ENCODE measurements at places on chromosomes 13 and 19.
A peak's percentile ranks its signal among the peaks of the same experiment; 100 is the strongest.

GRCh38 chr13:24630851-24631620, 49.2 kb upstream of the ATP12A start:
- no peak for DNase-seq

DNA sequence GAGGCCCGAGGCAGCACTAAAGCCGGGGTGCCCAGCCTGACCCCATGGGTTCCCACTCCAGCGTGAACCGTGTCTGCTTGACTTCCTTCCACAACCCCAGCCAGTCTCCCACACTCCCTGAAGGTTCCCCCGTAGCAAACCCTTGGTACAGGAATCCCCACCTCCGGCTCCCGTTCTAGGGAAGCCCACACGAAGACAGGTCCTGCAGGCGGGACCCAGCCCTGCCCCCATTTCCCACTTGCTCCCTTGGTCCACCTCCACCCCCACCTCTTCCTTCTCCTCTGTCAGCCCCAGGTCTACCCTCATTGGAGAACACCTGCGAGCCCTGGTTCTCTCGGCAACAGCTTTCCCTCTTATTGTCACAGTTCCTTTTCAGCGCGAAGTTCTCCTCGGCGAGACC, 23.9 kb downstream of the C19orf81 start:
- DNase-seq, result no peak

DNA sequence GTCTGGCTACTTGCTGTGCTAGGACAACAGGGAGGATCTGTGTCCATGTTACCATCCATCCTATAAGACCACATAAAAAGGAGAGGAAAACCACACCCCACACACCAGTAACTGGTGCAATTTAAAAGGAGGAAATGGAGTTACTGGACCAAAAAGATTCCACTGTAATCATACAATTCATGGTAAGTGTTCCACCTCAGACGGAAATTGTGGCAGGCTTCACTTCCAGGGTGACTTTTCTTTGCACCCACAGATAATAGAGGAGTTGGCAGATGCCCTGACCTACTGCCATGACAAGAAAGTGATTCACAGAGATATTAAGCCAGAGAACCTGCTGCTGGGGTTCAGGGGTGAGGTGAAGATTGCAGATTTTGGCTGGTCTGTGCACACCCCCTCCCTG, 2.4 kb downstream of the AURKC start:
- DNase-seq, result no peak

DNA sequence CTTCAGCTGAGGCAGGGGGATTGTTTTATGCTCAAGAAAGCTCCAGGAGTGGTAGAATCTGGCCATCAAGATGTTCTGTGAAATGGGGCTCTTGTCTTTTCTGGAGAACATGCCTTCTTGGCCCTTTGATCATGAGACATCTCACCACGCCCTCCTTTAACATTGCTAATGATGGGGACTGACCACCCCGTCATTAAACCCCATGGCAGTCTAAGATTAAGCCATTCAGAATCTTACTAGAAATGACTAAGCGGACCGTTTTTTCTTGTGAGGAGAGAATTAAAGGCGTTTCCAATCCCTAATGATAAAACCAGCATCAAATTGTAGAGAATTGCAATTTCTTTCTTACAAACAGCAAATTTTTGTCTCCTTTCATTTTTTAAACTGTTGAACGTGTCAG, 89.4 kb downstream of the COL4A2 start:
- DNase-seq, result no peak

- DNase-seq, result no peak
Measured at GRCh38 chr13:112346899-112347229, 29.3 kb upstream of the SPACA7 start.

DNA sequence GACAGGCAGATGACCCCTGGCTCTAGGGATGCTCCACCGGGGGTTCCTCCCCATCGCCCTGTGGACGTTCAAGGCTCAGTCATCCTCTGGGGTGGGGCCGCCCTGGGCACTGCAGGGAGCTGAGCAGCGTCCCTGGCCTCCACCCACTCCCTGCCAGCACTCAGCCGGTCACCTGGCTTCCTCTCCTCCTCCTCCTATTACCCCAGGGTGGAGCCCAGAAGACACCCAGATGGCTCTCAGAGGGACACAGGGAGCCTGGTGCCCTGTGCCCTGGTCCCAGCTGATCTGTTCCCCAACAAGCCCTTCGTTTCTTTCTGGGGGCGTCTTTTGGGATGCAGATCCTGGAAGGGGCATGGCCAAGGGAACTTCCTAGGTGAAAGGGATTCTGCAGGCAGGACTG, 3.7 kb upstream of the MKNK2 start:
- no peak for DNase-seq

DNA sequence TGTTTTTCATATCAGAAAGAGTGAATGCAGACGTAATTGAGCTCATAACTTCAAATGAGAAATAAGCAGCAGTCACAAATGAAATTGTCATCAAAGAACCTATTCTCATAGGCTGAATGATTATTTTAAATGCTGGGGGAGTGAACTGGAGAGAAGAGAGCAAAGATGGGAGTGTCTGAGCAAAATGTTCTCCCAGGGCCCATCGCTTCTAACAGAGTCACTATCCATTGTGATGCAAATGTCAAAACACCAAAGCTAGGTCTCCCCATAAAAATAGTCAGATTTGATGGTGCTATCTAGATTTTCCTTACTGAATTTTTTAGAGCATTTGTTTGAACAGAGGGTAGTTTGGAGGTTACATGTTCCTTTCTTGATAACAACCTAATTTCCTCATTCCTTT, 278.7 kb downstream of the PCDH9 start:
- no peak for DNase-seq

GRCh38 chr19:55368701-55369563, 1.3 kb downstream of the IL11 start:
- DNase-seq, result no peak

DNA sequence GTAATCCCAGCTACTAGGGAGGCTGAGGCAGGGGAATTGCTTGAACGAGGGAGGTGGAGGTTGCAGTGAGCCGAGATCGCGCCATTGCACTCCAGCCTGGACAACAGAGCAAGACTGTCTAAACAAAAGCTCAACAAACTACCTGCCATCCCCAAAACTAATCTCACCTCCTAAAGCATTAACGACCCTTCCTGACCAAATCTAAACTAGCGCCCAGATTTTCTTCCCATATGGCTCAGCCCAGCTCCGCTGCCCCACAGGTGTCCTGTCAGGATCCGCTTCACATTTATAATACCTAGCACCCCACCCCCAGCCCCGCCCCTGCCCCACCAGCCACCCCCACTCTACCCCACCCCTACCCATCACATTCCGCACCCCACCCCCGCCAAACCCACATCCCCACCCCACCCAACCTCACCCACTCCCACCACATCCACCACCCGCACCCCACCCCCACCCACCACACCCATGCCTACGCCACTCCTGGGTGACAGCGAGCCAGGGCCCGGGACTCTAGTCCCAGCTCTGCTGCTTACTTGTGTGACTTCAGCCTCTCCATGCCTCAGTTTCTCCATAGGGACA, 599 bp downstream of the C19orf12 start:
- no peak for DNase-seq

GRCh38 chr13:101869553-101869952, 417.1 kb downstream of the ITGBL1 start:
- DNase-seq, result no peak

DNA sequence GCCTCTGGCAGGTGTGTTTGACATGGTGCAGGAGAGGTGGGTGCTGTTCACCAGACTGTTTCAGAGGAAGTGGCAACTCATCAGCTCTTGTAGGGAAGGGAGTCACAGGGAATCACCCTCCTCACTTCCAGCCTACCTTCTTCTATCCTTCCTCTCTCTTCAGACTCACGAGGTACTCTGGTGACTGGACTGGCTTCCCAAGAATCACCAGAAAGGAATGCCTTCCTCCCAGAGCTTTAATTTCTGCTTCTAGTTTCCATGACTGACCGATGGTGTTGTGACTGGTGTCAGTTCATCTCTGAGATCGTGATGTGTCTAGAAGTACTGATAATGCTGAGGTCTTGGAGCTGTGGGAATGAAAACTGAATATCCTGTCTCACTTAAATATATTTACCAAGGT, 247.3 kb downstream of the KCTD12 start:
- DNase-seq, result no peak

DNA sequence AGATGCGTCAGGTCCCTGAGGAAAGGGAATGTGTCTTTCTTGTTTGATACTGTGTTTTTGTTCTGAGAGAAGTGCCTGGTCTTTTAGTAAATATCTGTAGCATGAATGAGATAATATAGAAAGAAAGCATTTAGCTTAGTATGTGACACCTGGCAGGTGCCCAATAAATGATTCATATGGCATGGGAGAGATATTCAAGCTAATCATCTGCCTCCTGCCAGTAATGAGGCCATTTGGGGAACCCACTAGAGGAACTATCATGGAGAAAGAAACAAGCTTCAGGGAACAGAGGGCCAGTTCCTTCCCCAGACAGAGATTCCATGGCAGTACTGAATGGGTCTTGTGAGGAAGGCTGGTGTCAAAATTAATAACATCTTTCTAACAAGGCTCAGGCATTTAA, 603.9 kb downstream of the DCT start:
- DNase-seq, result no peak

GRCh38 chr19:33800012-33800680, 3.5 kb downstream of the KCTD15 start:
- no peak for DNase-seq

DNA sequence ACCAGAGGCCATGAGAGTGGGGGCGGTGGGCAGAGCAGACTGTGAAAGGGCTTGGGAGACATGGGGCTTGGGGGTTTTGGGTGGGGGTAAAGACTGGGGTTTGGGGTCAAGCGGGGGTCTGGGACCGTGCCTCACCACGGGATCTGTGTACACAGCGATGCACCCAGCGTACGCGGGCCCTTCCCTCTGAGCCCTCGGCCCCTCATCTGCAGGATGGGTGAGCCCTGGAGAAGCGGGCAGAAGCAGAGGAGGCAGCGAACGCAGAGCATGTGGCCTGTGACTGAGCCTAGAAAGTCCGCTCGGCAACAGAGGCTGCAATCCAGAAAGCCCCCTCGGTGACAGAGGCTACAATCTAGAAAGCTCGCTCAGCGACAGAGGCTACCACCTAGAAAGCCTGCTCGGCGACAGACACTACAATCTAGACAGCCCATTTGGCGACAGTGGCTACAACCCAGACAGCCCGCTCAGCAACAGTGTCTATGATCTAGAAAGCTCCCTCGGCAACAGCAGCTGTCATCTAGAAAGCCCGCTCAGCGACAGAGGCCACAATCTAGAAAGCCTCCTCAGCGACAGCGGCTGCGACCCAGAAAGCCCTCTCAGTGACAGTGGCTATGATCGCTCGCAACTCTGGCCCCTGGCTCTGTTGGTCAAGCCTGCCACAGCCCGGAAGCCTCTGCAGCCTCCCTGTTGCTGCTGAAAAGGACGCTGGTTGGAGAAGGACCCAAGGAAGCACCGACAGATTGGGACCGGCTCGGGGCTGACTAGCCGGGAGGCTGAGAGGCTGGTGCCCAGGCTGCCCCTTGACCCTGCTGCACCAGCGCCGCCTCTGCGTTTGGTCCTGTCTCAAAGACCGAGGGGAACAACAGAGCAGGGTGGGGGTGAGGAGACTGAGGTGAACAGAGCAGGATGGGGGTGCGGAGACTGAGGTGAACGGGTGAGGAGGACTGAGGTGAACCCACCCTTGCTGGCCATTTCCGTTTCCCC, 68.6 kb downstream of the SPACA7 start:
- DNase-seq, result no peak

- no peak for DNase-seq
Measured at GRCh38 chr13:74138241-74138640, 4.0 kb upstream of the KLF12 start.

DNA sequence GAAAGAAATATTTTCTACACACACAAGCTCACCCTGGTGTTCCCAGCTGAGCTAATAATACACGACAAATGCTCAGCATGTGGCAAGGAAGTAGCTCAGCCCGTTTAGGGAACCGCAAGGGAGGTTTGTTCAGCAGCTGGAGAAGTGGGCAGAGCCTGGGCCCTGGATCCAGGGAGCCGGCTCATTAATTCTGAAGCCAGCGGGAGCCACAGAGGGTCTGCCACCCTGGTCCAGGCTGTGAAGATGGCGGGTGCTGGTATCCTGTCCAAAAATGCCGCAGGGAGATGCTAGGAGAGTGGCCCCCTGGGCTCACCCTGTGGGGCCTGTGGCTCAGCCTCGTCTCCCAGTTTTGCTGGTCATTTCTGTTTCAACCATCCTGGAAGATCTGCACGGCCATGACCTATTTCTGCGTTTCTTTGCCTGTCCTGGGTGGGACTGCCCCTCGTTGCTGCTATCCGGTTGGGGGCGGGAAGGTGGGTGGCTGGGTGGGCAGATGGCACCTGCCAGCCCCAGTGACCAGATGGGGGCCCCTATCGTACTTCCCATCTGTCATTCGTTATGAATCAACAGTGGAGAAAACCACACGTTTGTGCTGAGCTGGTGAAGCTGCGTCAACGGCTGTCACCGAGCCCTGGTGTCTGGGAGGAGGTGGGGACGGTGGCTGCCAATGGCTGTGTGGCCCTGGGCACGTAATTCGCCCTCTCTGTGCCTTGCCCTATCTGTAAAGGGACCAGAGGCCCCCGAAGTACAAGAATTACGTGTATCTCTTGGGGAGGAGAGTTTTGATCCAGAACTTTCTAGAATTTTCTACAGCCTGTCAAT, 2.7 kb upstream of the GNA15 start:
- DNase-seq, result peak; percentile 82

DNA sequence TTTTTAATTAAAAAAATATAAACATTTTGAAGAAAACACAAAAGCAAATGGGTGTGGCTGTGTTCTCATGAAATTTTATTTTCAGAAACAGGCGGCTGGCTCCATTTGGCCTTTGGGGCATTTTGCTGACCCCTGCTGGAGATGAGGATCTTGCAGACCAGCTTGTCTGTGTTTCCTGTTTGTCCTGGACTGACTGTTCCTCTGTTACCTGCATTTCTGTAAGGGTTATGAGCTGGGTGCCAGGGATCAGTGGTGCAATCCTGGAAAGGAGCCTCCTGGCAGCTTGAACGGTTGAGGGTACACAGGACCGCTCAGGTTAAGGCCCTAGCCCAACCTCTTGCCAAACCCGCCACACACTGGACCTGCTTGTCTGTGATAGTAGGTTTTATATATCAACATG, 49.9 kb downstream of the ZNF787 start:
- DNase-seq, result no peak

DNA sequence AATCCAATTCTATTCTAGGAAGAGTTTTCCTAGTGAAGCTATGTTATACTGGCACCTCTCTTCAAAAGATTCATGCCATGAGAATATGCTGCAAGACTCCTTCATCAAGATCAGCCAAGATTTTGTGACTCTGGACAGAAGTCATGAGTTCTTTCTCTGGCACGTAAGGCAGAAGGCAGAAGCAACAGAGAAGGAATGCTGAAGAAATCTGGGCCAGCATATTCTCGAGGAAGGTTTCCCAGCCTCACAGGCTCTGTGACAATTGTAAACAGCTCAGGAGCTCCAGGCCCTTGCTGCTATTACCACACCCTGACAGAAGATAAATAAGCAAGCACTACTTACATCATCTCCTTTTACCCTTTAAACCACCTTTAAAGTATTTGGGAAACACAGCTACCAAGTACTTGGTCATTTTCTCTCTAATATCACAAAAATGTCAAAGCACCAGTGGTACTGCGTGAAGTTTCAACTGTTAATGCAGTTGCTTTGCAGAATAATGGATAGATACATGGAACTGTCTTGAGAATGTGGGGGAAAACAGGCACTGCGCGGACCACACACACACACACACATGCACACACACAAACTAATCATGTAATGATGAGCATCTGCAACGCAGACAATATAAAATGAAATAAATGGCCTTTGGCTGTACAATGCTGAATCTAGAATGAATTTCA, 55.4 kb downstream of the INTS6 start:
- DNase-seq, result no peak
